ENCODE measurements at places on chromosomes 2 and 18.

DNA sequence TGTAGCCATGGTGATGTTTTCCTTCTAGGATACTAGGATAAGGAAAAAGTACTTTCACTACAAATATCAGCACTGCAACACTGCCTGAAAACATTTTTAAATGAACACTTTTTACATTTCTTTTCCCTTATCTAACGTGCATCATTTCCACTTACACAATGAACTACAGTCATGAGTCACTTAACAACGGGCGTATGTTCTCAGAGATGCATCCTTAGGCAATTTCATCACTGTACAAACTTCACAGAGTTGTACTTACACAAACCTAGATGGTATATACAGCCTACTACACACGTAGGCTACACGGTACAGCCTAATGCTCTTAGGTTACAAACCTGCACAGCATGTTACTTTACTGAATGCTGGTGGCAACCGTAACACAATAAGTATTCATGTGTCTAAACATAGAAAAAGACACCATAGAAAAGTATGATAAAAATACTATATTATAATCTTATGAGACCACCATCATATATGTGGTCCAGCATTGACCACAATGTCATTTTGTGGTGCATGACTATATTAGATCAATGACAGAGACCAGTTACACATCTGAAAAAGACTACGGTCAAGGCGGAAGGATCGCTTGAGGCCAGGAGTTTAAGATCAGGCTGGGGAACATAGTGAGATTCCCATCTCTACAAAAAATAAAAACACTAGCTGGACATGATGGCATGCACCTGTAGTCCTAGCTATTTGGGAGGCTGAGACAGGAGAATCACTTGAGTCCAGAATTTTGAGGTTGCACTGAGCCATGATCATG, 39.8 kb downstream of the WDR33 start:
- peak; percentile 79 for DNase-seq

- DNase-seq = no peak
These were observed 37.8 kb downstream of the SLC14A2 start for GRCh38 chr18:45653090-45653489.

DNA sequence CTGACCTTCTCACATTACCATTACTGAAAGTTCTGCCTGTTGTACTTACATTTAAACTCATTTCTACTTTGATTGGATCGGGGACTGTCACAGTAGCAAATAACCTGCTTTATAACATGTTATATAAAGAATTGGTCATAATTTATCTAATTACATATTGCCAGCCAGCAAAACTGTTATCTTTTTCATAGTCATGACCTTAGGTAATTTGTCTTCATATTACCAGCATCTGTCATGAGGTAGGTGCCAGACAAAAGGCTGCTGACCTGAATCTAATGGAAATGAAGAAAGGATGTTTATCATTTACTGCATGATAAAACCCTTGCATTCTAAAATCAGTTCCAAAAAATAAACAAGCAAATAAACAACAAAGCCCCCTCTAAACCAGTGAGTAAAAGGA, 89.4 kb upstream of the LRP1B start:
- no peak for DNase-seq

DNA sequence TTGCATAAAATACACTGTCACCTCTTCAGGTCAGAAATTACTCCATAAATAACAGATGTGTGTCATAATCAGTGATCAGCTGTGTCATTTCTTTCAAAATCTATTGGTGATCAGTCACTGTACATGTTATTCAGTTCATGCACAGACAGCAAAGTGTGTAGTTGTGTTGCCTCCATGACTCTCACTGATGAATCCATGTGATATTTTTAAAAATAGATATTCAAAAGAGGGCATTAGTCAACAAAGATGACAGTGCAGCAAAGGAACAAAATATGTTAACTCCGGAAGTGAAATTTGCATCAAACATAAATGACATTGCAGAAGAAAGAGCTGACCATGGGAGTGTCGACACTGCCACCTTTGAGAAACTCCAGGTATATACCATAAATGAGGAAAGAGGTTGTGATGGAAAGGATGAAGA, 17.1 kb upstream of the MCM6 start:
- no peak for DNase-seq

DNA sequence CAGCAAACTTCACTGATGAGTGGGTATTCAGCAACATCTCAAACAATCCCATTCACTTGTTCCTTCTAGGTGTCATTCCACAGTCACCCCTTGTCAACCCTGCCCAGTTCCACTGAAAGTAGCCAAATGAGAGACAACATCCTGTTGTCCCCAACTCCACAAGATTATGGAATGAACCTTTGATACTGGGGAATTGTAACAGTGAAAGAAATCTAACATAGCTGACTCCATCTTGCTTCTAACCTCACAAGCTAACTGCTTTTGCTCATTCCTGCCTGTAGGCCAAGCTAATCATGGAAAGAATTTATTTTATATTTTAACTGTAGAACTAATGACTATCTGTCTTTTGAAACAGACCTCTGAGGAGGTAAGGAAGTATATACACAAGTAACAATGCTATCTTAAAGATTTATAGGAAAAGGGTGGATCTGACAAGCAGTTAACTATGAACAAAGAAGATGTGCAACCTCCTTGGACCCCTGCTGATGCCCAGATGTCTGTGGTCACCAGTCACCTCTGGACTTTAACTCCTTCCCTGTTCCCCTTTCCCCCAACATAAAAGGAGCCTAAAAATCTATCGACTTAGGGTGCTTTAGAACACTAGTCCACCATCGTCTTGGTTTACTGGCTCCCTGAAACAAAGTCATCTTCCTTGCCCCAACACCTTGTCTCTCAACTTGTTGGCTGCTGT, 6.9 kb upstream of the ANXA4 start:
- DNase-seq = no peak

DNA sequence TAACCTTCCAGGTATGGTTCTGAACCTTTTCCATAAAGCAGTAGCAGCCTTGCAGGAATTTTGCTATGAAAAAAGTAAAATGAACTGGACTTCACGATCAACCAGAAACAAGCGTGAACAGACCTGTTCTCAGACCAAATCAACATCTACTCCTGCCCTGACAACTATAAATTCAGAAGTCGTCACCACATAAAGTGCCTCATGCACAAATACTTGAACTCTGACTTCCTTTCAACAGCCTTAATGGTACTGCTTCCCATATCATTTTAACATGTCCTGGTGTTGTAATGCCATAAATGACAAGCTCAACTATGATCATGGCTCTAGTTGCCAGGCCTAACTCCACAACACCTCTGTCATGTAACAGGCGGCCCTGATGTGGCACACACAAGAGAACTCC, 262.4 kb downstream of the MTX2 start:
- DNase-seq = no peak

DNA sequence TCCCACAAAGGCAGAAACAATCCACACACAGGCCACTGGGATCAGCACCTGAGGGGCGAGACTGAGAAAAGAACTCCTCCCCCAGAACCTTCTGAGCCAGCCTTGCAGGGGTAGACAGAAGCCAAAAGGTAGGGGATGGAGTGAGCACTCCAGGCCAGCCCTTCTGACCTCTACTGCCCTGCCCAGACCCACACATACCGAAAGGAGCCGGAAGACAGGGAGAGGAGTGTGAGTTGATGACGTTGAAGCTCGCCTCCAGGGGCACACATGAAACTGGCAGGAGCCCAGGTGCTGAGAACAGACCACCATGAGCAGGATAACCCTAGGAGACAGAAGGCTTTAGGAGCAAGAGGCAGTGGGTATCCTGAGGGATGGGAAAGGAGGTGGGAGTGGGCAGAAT, 1.8 kb downstream of the SLC23A3 start:
- DNase-seq = no peak

- no peak for DNase-seq
These were observed 26.3 kb downstream of the RMC1 start for GRCh38 chr18:23529604-23530003.
